Stimulated activated CD8-positive, alpha-beta memory T cell treated with anti-CD3 and anti-CD28 coated beads, Interleukin-12 subunit alpha, Interleukin-12 subunit beta, amount 100 ng/mL, for 4 hours (primary cell): ENCODE measurements at places on chromosomes 1 and 21.
A peak's percentile ranks its signal among the peaks of the same experiment; 100 is the strongest.

- DNase-seq = peak; percentile 60
Measured at GRCh38 chr1:152036267-152037216, at the start of gene S100A11. Gene S100A11 (minus strand): TSS chr1:152037004. CDS start chr1:152036915, 89 bp downstream.

DNA sequence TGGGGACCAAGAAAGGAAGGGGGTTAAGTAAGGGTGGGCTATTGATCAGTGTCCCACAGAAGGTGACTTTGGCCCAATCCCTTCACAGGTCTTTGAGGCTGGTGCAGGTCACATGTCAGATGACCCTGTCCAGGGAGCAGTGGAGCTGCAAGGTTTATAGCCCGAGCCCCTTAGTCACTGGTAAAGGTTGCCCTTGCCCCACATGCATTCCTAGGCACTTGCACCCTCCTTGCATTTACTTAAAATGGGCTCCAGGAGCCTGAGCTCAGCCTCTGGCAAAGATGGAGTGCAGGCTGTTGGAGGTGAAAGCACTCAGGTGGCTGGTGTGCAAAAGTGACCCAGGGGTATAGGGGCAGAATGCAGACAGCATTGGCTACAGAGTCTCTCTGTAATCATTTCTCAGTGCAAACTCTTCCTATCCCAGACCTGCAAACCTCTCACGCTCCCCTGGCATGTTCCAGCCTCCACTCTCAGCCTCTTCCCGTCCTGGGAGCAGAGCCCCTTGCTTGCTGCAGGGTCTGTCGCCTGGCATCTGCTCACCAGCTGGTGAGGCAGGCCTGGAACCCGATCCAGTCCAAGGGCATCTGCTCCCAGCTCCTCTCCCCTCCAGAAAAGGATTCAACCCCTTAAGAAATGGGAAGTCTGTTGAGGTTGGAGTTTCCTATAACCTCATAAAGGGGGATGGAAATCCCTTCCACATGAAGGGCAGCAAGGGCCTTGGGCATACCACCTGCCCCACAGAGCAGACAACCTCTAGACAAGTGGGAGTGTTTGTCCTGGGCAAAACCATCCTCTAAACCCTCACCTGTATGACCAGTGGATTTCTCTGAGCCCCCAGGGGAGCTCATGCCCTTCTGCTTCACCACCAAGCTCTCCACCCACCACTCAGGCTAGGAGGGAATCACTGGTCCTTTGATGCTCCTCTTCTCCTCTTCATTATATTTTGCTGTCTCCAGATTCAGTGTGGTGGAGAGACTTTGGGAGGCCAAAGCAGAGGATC lies 23.1 kb upstream of the PTPRF start:
- DNase-seq = no peak

- no peak for DNase-seq
Measured at GRCh38 chr1:247281001-247281574, 25.2 kb downstream of the VN1R5 start.

DNA sequence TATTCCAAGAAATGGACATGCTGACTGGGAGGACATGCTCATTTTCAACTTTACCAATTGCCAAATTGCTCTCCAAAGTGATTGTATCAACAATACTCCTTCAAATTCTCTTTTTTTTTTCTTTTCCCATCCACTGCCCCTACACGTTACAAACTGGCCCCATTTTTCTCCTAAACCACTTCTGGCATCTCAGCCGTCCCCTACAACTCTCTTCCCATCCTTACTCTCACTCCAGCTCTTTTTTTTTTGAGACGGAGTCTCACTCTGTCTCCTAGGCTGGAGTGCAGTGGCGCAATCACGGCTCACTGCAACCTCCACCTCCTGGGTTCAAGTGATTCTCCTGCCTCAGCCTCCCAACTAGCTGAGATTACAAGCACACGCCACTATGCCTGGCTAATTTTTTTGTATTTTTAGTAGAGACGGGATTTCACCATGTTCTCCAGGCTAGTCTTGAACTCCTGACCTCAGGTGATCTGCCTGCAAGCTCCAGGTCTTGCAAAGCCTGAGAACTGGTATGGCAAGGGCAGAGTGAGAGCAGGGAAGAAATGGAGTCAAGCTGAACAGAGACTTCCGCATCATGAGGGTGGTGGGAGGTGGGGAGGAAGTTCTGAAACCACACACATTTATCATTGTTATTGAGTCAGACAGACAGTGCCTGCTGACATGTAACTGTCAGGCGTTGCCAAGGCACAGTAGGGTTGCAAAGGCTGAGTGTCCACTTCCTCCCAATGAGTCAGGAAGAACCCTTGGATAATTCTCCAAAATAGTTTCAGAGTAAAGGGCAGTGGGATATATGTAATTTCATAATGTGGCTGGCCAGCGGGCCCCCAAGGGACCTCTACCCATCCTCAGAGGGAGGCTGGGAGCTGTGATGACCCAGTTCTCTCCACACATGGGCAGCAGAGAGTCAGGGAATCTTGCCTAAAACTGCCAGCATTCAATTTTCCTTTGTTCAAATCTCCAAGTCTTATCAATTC lies 17.4 kb downstream of the CELA3A start:
- DNase-seq = peak; percentile 39

- no peak for DNase-seq
Measured at GRCh38 chr1:245898581-245898980, 608.5 kb downstream of the SMYD3 start.
